Fibroblast of the aortic adventitia (primary cell): ENCODE measurements at places on chromosomes 11 and 22. TPM values are rescaled to one million over a fixed set of nuclear protein-coding genes. Genes with fewer than 3 reads are reported as not detected.

OR8G5 gene
- total RNA-seq: not detected in 2 replicates

NUDT22 gene
- total RNA-seq: 39.0 and 50.9 TPM in 2 replicates

BRSK2 gene
- 0.36 TPM in 1 of 2 replicates, not detected in the other for total RNA-seq

GP1BB gene
- 2.1 and 20.1 TPM in 2 replicates for total RNA-seq

SCUBE1 gene
- not detected in 2 replicates for total RNA-seq

HBG2 gene
- total RNA-seq: not detected in 2 replicates

OR5P2 gene
- not detected in 2 replicates for total RNA-seq

CCDC116 gene
- 0.18 and 0.25 TPM in 2 replicates for total RNA-seq

OR51B4 gene
- 0.18 TPM in 1 of 2 replicates, not detected in the other for total RNA-seq

OR4S1 gene
- total RNA-seq: not detected in 2 replicates

CD3D gene
- not detected in 2 replicates for total RNA-seq

CKAP5 gene
- 79.5 and 83.3 TPM in 2 replicates for total RNA-seq

PAX6 gene
- total RNA-seq: 0.63 TPM in 1 of 2 replicates, not detected in the other

FOLH1 gene
- not detected in 2 replicates for total RNA-seq

SHANK3 gene
- 0.90 and 0.98 TPM in 2 replicates for total RNA-seq
